ENCODE measurements at places on chromosomes 4 and X. TPM values are rescaled to one million over a fixed set of nuclear protein-coding genes. Genes with fewer than 3 reads are reported as not detected.

USP11 gene
- 35.6 TPM for total RNA-seq

FIP1L1 gene
- total RNA-seq: 98.3 TPM

NPY1R gene
- total RNA-seq: not detected

MAGED4B gene
- total RNA-seq: 78.0 TPM

AFF2 gene
- 0.97 TPM for total RNA-seq

AP1S2 gene
- total RNA-seq: 69.6 TPM

CSN1S1 gene
- total RNA-seq: not detected

TCEAL6 gene
- not detected for total RNA-seq

TMEM185A gene
- 16.9 TPM for total RNA-seq

PPEF1 gene
- not detected for total RNA-seq

YIPF7 gene
- not detected for total RNA-seq

BST1 gene
- total RNA-seq: 10.2 TPM

KLKB1 gene
- not detected for total RNA-seq

OTUD6A gene
- not detected for total RNA-seq

GJB1 gene
- not detected for total RNA-seq

UCHL1 gene
- total RNA-seq: 241 TPM

CCDC158 gene
- 0.65 TPM for total RNA-seq

MAGEB10 gene
- not detected for total RNA-seq

YTHDC1 gene
- total RNA-seq: 36.5 TPM

SETD7 gene
- total RNA-seq: 105 TPM

CXCL13 gene
- total RNA-seq: not detected

VMA21 gene
- total RNA-seq: 50.8 TPM

GASK1B gene
- total RNA-seq: 37.8 TPM

ADGRA3 gene
- total RNA-seq: 12.8 TPM

TAB3 gene
- total RNA-seq: 16.4 TPM

MAP3K15 gene
- not detected for total RNA-seq

RTL5 gene
- 2.9 TPM for total RNA-seq

RAB9B gene
- total RNA-seq: 0.97 TPM

MTTP gene
- not detected for total RNA-seq

RNF150 gene
- 20.8 TPM for total RNA-seq

SYN1 gene
- 0.12 TPM for total RNA-seq

ANXA10 gene
- not detected for total RNA-seq

MID1 gene
- total RNA-seq: 8.5 TPM

Measured in hair follicle dermal papilla cell (primary cell).